ENCODE measurements at places on chromosomes 3 and 15.

DNA sequence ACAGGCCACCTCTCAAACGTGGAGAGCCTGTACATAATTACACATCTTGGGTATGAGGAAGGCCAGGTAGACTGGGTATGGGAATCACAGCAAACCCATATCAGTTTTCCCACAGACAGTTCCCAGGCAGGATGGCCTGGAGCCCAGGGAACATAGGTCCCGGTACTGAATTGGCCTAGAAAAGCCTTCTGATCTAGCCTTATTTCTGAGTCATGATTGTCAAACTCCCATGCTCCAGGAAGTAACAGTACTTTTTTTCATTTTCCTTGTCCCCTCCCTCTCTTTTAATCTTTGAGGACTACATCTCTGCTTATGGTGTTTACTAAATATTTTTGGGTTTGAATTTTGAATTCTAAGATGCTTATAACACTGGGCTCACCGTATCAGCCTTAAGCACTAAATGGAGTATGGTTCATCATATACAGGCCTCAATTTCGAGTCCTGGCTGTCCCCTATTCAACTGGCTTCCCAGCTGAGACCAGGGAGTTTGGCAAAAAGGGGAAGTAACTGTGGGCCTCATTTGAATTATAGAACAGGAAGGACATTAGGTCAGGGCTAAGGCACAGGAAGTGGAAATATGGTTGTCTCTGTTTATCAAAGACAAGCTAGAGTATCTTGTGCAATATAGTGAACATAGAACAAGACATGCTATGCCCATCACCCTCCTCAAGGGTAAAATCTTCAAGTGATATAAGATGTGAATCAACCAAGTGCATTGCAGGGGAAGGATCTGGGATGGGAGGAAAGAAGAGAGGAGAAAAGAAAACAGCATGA is 494.6 kb downstream of the NTRK3 start:
- DNase-seq = no peak

DNA sequence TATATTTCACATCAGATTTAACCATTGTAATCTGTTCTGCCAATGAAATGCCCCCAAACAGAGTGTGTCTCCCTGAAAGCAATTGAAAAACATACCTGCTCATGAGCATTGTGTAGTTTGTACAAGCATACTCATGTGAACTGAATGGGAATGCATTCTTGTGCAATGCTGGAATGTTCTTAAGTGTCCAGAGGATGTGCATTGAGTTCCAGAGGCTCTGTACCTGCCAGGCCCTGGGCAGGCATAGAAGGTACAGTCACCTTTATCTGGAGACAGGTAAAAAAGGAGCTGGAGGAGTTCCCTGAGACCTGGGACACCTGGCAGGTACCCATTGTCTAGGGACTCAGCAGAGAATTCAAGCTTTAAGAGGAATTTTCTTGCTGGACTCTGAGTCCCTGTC is 2.8 kb downstream of the MRAS start:
- no peak for DNase-seq

- DNase-seq = no peak
Measured at GRCh38 chr3:51712038-51712420, 5.2 kb downstream of the GRM2 start.

GRCh38 chr15:60751985-60752952 is 273.3 kb upstream of the ICE2 start:
- DNase-seq = no peak

DNA sequence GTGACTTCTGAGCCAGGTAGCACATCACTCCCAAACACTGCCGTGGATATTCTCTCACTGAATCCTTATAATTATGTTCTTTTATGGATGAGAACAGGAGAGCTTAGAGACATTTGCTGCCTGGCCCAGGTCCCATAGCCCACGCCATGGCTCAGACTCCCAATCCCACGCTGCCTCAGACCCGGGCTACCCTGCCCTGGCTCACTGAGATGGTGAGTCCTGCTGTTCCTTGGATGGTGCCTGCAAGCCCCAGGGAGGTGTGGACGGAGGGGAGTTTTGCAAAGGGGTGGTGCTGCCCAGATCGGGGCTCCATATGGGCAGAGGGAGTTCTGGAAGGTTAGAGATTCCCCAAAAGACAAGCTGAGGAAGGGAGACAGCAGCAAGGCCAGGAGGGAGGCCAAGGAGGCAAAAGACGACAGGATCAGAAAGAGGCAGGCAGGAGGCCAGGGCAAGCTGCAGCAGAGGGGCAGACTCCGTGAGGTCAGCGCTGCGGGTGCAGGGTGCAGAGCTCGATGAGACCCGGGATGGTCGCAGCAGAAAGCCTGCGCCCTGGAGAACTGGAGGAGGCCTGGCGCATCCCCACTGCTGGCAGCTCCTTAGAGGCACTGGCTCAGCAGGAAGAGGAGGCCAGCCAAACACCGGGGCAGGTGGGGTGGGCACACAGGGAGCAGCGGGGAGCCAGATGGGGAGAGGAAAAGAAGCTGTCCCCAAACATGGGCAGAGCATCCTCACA is 95.7 kb upstream of the ALDH1A3 start:
- no peak for DNase-seq

DNA sequence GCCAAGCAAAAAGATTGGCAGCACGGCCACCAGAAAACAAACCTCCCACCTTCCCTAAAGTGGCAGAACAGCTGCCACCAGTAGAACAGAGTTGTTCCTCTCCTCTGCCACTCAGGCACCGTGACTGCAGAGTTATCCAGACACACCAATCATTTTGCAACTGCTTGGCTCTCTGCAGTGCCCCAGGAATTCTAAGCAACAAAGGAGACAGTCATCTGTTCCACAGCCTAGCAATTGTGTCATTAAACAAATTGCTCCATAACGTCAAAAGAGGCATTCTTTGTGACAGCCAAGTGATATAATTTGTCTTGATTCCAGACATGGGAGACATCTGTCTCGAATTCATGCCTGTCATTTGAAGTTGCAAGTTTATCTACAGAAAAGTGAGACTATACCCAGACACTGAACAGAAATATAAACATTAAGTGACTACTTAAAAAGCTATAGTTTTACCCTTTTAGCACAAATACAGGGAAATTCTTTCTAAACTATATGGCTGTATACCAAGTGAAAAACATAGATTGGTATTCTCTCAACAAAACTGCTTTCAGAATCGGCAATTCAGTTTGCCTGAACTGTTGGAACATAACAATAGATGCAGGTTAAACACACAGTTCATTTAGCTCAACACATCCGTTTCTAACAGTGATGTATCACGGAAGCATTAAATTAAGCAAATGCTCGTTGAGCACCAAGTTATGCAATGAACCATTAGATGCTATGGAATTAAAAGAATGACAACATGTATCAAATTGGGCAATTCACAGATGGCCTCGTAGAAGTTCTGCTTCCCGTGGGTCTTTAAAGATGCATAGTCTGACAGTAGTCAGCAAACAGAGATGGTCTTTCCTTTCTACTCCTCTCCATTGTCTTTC is 281.3 kb downstream of the FGF12 start:
- no peak for DNase-seq

DNA sequence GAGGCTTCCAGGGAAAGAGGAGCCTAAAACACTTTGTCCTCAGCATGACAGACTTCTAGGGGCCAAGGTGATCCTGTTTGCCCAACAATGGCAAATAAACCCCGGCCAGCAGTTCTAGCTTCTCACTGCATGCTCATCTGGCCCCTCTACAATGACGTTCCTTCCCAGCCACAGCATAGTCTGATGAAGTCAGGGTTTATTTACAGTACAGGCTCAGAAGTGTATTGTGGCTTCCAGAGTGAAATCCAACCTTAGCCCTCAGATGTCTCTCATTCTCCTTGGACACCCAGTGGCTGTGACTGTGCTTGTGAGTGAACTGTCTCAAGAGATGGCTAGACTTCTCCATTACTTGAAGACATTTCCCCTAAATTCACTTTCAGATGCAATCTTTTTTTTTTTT is 40.8 kb downstream of the BFSP2 start:
- DNase-seq = no peak

GRCh38 chr15:83108266-83109219 is 1.1 kb downstream of the TM6SF1 start:
- DNase-seq = peak; percentile 26

- no peak for DNase-seq
Measured at GRCh38 chr15:62740141-62741004, 302.2 kb upstream of the TPM1 start.

DNA sequence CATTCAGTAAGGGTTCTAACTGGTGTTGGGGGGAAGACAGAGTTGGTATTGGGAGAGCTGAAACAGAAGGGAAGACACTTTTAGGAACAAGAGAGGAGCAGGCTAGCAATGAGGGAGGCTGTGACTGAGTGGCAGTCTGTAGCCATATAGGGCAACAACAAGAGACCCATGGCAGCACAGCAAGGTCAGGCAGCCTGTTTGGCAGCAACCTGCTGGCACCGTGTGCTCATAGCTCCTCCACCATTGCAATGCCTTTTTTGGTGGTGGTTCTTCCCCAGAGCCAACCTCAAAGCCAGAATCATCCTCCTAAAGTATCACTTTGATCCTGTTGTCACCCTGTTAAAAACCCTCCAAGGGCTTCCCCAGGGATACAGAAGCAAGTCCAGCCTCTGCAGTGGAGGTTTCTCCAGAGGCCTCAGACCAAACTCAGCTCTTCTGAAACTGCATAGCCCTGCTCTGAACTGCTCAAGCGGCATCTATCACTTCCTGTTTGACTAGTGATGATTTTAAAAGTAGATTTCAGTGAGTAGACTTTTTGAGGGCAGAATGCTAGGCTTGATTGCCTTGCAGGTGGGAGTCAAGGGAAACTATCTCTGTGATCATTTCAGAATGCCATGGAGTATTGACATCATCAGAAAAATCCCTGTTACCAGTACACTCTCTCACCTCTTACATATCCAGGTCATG is 176.9 kb downstream of the STAC start:
- no peak for DNase-seq

- DNase-seq = no peak
Measured at GRCh38 chr15:31207246-31207645, 105.7 kb upstream of the TRPM1 start.

DNA sequence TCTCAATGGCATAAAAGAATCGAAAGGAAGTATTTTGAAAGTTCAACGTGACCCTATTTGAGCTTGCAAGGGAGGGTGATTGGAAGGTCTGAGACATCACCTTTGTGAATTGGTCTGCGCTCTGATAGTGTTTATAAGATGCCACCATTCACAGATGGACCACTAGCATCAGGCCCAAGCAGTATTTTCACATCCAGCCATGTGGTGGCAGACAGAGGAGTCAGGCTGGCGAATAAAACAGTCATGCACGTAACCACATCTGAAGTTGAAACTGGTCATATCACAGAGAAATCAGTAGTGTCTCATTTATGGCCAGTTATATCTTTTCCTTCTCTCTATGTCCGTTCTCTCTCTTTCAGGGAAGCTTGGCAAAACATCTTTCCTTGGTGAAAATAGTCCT is 170.1 kb upstream of the ONECUT1 start:
- no peak for DNase-seq

GRCh38 chr3:103513003-103513402 is 1078.2 kb downstream of the ZPLD1 start:
- DNase-seq = no peak

DNA sequence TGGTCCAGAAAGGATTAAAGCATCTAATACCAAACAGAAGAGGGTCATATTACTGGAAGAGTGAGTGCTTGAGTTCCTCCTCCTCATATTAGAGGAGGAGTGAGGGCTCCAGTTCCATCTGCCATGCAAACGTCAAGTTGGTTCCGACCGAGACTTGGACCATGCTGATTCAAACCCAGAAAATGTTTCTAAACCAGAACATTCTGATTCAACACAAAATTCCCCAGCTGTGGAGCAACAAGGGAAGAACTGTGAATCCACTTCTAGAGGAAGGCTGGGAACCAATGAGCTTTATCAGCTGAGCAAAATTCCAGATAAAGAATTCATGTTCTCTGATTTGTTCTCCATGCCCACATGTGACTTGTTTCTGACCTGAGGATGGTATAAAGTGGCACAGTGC is 135.6 kb upstream of the WNT5A start:
- no peak for DNase-seq

- no peak for DNase-seq
Measured at GRCh38 chr3:35679409-35680080, 40.2 kb downstream of the ARPP21 start.

- no peak for DNase-seq
Measured at GRCh38 chr3:120850381-120851295, 57.4 kb upstream of the STXBP5L start.

DNA sequence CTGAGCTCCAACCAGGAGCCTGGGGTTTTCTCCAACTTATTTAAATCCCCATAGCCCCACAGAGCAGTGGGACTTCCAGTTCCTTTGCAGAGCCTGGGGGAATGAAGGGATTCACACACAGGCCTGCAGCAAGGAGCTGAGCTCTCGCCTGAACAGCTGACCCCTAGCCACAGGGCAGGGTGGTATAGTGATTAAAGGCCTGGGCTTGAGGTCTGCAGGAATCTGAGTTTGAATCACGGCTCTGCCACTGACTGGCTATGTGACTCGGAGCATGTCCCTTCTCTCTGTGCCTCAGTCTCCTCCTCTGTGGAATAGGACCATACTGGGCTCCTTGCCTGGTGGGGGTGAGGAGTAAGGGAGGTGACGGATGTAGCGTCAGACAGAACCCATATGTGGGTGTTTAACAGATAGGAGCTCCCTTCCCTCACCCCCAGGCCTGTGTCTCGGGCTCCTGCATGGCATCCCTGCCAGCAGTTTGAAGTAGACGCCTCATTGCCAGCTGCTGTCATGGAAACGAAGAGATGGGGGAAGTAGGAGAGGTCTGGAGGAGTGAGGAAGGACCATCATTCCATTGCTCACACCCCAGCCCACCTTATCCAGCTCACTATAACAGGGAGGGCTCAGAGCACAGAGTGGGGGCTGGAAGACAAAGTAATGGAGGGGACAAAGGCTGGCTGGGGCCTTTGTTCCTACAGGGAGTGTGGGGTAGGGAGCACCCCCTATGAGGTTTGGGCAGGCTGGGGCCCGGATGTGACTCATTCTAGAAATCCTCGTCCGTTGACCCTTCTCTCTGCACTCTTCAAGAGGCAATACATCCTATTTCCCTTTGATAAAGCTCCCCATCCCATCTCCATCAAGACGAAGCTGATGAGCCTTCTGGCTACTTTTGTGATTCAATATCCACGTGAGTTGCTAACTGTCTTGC is 14.8 kb downstream of the HRH1 start:
- no peak for DNase-seq

GRCh38 chr3:149258298-149258697 is 36.7 kb upstream of the CP start:
- no peak for DNase-seq

- no peak for DNase-seq
Measured at GRCh38 chr3:126551839-126552687, 6.7 kb downstream of the C3orf22 start.

- DNase-seq = peak; percentile 43
Measured at GRCh38 chr15:55694652-55695150, 48.3 kb downstream of the PRTG start.

GRCh38 chr15:41286665-41287333 is 45.6 kb downstream of the OIP5 start:
- no peak for DNase-seq

GRCh38 chr15:55194256-55194655 is 2.5 kb downstream of the RSL24D1 start:
- DNase-seq = no peak
